ENCODE measurements at places on chromosomes 5 and 9. TPM values are rescaled to one million over a fixed set of nuclear protein-coding genes. Genes with fewer than 3 reads are reported as not detected.

The KIF24 gene
- total RNA-seq: 6.9 TPM

The NR6A1 gene
- total RNA-seq: 13.0 TPM

The IGFBPL1 gene
- not detected for total RNA-seq

The FBXO10 gene
- total RNA-seq: 3.7 TPM

The PCDHAC2 gene
- 3.4 TPM for total RNA-seq

The PDLIM4 gene
- total RNA-seq: 35.8 TPM

DNA sequence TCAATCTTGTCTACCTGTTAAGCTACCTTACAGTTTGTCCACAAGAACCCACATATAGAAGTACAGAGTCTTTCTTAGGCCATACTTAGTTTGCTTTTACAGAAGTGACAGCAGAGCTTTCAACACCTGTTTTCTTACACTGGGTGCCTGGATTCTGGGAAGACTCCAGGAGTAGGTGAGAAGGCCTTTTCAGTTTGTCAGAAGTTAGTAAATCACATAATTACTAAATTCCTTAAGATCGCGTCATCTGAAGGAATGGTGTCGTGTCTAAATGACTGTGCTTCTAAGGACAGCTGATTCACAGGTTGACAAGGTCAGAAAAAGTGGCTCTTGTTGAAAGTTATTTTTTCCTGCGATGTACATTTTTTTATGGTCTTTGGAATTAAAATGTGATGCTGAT is 97.0 kb upstream of the FAM120A start:
- peak overlapping the region; percentile 65 for H3K27ac ChIP-seq
- DNase-seq: peak; percentile 10
- no peak overlapping the region for H3K4me3 ChIP-seq
- H3K27me3 ChIP-seq: no peaks in the 10 kb centered on the region

- no peak overlapping the region for H3K4me3 ChIP-seq
- H3K27me3 ChIP-seq: peaks cover 83% of the 10 kb centered on the region
- H3K27ac ChIP-seq: no peak overlapping the region
- no peaks in the 10 kb centered on the region for H3K4me1 ChIP-seq
- no peak for DNase-seq
- H3K36me3 ChIP-seq: no peaks in the 10 kb centered on the region
Measured at GRCh38 chr9:89738137-89738932, 133.5 kb downstream of the GADD45G start.

DNA sequence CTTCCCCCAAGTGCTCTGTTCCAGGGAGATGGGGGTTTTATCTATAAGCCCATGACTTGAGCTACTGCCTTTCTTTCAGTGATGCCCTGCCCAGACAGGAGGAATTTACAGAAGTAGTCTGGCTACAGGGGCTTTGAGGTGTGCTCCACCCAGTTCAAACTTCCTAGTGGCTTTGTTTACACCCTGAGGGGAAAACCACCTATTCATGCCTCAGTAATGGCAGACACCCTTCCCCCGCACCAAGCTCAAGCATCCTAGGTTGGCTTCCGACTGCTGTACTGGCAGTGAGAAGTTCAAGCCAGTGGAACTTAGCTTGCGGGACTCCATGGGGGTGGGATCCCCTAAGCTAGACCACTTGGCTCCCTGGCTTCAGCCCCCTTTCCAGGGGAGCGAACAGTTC is 154.6 kb downstream of the IZUMO3 start:
- no peak overlapping the region for H3K27ac ChIP-seq
- DNase-seq: no peak
- H3K4me1 ChIP-seq: no peaks in the 10 kb centered on the region
- H3K36me3 ChIP-seq: no peaks in the 10 kb centered on the region
- no peak overlapping the region for H3K4me3 ChIP-seq

DNA sequence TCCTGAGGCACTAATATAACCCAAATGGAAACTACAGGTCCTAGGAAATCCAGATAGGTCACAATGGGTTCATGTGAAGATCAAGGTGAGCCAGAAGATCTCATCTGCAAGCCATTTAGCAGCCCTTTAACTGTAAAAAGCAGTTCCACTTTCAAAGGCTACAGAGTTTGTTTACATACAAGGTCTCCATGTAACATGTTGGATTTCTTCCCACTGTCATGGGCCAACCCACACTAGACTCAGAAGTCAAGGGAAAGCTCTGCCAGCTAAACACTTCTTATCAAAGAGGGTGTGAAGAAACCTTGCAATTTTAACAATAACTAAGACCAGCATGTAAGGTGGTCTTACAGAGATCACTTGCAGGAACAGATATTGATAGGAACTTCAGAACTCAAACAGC is 3.8 kb upstream of the CTNNAL1 start:
- H3K4me1 ChIP-seq: peaks cover 56% of the 10 kb centered on the region
- H3K27ac ChIP-seq: no peak overlapping the region
- H3K36me3 ChIP-seq: peaks cover 20% of the 10 kb centered on the region
- no peak overlapping the region for H3K4me3 ChIP-seq
- DNase-seq: peak; percentile 66
- no peaks in the 10 kb centered on the region for H3K27me3 ChIP-seq

- no peak overlapping the region for H3K4me3 ChIP-seq
- H3K27ac ChIP-seq: no peak overlapping the region
- H3K27me3 ChIP-seq: no peaks in the 10 kb centered on the region
- peaks cover 7% of the 10 kb centered on the region for H3K4me1 ChIP-seq
- no peak for DNase-seq
- H3K36me3 ChIP-seq: no peaks in the 10 kb centered on the region
Measured at GRCh38 chr9:116208417-116209232, 55.0 kb downstream of the PAPPA start.

GRCh38 chr9:94643176-94643575 is 3.9 kb upstream of the FBP1 start:
- H3K4me3 ChIP-seq: no peak overlapping the region
- no peak for DNase-seq
- peaks cover 58% of the 10 kb centered on the region for H3K4me1 ChIP-seq

- peak overlapping the region; percentile 82 for H3K4me3 ChIP-seq
- peaks cover 20% of the 10 kb centered on the region for H3K4me1 ChIP-seq
- no peaks in the 10 kb centered on the region for H3K27me3 ChIP-seq
- DNase-seq: no peak
- H3K27ac ChIP-seq: peak overlapping the region; percentile 93
Measured at GRCh38 chr5:69416699-69417098, 1.8 kb downstream of the MARVELD2 start.

GRCh38 chr9:109264877-109265587 is 55.8 kb downstream of the EPB41L4B start:
- DNase-seq: no peak
- H3K4me3 ChIP-seq: no peak overlapping the region

GRCh38 chr5:175059687-175060211 is 335.4 kb downstream of the MSX2 start:
- H3K4me1 ChIP-seq: no peaks in the 10 kb centered on the region
- no peaks in the 10 kb centered on the region for H3K36me3 ChIP-seq
- no peak overlapping the region for H3K4me3 ChIP-seq
- peaks cover 7% of the 10 kb centered on the region for H3K27me3 ChIP-seq
- no peak overlapping the region for H3K27ac ChIP-seq

- no peak overlapping the region for H3K27ac ChIP-seq
- H3K4me1 ChIP-seq: no peaks in the 10 kb centered on the region
- DNase-seq: no peak
- no peak overlapping the region for H3K4me3 ChIP-seq
- no peaks in the 10 kb centered on the region for H3K36me3 ChIP-seq
- H3K27me3 ChIP-seq: peaks cover 45% of the 10 kb centered on the region
Measured at GRCh38 chr5:44388321-44389089, 715 bp downstream of the FGF10 start.

DNA sequence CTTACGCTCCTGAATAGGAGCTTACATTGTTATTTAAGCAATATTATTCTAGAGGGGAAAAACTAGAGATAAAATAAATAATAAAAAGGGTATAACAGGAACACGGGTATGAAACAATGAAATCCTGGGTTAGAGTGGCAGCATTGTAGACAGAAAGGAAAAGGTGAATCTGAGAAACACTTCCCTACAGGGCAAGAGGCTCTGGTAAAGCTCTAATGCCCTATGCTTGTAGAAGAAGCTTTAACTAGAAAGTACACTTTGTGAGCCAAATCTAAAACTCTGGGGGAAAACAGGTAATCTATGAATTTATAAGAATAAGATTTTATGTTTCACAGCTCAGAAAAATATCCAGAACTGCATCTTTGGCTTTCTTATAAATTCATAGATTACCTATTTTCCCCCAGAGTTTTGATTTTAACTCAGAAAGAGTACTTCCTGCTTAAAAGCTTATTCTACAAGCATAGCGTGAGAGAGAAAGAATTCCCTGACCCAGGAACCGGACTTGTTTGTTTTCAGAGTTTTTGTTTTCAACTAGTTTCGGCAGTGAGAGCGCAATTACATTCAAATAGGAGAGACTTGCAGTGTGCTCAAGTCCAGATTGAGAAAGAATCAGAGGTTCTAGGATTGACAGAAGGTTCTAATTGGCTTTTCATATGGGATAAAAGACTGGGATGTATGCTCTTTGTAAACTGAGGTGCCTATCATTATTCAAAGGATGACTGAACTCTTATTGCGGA is 651.0 kb upstream of the RORB start:
- H3K4me1 ChIP-seq: no peaks in the 10 kb centered on the region
- no peak for DNase-seq
- H3K36me3 ChIP-seq: no peaks in the 10 kb centered on the region
- H3K4me3 ChIP-seq: no peak overlapping the region
- no peaks in the 10 kb centered on the region for H3K27me3 ChIP-seq

DNA sequence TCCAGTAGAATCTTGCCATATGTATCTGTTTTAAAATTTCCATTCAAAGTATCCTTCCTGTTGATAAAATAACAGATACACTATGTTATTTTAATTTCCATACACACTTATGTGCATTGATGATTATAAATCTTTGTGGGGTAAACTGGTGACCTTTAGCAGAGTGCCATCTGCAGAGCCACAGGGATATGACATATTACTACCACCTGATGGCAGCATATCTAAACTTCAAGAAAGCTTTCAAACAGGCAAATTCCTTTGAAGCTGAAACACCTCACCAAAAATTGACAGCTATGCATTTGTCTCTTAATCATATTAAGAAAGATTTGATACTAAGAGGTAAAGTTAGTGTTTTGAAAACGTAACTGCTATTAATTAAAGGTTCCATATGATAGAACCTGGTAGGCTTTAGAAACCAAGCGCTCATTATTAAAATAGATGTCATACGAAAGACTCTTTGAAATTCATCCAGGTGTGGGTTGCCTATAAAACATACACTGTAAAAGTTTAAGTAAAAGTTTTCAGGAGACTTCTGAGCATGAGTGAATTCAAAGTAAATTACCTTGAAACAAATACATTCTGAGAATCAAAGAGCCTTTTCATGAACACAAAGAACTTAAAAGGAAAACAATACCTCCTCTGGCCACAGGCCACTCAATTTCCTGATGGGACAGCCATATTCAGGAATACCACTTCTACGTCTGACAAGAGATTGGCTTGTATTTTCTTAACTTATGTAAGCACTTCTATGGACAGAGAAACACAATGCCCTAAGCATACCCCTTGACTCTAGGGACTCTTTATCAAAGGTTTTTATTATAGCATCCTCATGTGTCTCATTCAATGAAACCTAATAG is 93.3 kb downstream of the KIAA0825 start:
- no peak overlapping the region for H3K4me3 ChIP-seq
- no peaks in the 10 kb centered on the region for H3K36me3 ChIP-seq
- H3K27ac ChIP-seq: no peak overlapping the region
- H3K27me3 ChIP-seq: no peaks in the 10 kb centered on the region
- H3K4me1 ChIP-seq: no peaks in the 10 kb centered on the region

GRCh38 chr5:92889140-92889539 is 691.9 kb downstream of the NR2F1-AS1 start:
- H3K4me1 ChIP-seq: no peaks in the 10 kb centered on the region
- no peaks in the 10 kb centered on the region for H3K36me3 ChIP-seq
- no peaks in the 10 kb centered on the region for H3K27me3 ChIP-seq
- no peak overlapping the region for H3K4me3 ChIP-seq
- no peak overlapping the region for H3K27ac ChIP-seq

DNA sequence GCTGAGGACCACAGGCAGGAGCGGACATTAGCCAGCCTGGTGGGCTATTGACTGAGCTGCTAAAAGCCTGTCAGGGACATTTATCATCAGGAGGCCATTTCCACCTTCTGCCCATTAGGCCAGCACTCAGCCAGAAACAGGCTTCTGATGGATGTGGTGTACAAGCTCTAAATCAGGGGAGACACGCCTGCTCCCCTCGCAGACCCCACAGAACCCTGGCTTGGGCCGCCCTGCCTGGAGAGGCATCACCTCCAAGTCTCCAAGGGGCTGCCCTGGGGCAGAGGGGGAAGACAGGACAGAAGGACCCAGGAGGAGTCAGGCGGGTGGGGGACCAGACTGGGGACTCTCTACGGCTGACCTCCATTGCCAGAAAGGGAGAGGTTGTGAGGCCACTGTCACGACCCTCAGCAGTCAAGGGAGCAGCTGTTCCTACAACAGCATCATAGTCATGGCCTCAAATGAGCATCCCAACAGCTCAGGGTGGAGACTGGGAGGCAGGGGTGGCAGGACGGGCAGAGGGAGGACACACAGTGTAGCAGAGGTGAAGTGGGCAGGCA is 24.0 kb upstream of the TRIM14 start:
- no peaks in the 10 kb centered on the region for H3K36me3 ChIP-seq
- no peak overlapping the region for H3K4me3 ChIP-seq
- peaks cover 60% of the 10 kb centered on the region for H3K4me1 ChIP-seq
- no peak for DNase-seq
- H3K27ac ChIP-seq: peak overlapping the region; percentile 47

DNA sequence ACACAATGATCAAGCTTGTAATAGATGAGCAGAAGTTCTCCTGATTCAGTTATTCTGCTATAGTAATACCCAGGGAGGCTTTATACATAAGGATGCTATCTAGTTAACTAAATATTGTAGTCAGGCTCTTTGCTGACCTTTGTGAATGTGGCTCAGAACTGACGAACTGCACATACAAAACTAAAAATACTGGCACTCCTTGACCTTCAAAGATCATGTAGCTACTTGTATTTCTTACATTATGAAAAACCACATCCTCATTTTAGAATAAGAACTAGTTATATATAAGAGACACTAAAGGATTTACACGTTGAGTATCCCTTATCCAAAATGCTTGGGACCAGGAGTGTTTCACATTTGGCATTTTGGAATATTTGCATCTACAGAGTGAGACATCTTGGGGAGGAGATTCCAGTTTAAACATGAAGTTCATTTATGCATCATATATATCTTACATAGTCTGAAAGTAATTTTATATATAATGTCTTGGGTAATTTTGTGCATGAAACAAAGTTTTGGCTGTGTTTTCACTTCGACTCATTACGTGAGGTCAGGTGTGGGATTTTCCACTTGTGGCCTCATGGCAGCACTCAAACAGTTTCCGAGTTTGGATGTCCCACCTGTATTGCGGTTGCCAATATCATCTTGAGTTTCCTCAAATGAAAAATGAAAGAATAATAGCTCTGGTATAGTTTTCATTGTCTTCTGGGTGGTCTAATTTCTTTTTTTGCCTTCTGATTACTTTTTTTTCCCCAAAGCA is 58.4 kb upstream of the FBXL7 start:
- no peak for DNase-seq
- no peaks in the 10 kb centered on the region for H3K36me3 ChIP-seq
- no peaks in the 10 kb centered on the region for H3K4me1 ChIP-seq
- H3K27ac ChIP-seq: no peak overlapping the region

GRCh38 chr9:82135106-82135505 is 146.5 kb downstream of the SPATA31D1 start:
- no peak overlapping the region for H3K27ac ChIP-seq
- H3K4me1 ChIP-seq: 0 out of 2 replicates have a peak, but pooled peaks cover 1% of the 10 kb centered on the region
- H3K36me3 ChIP-seq: no peaks in the 10 kb centered on the region
- no peak for DNase-seq
